ENCODE measurements at places on chromosomes 7 and 10.
A peak's percentile ranks its signal among the peaks of the same experiment; 100 is the strongest.

DNA sequence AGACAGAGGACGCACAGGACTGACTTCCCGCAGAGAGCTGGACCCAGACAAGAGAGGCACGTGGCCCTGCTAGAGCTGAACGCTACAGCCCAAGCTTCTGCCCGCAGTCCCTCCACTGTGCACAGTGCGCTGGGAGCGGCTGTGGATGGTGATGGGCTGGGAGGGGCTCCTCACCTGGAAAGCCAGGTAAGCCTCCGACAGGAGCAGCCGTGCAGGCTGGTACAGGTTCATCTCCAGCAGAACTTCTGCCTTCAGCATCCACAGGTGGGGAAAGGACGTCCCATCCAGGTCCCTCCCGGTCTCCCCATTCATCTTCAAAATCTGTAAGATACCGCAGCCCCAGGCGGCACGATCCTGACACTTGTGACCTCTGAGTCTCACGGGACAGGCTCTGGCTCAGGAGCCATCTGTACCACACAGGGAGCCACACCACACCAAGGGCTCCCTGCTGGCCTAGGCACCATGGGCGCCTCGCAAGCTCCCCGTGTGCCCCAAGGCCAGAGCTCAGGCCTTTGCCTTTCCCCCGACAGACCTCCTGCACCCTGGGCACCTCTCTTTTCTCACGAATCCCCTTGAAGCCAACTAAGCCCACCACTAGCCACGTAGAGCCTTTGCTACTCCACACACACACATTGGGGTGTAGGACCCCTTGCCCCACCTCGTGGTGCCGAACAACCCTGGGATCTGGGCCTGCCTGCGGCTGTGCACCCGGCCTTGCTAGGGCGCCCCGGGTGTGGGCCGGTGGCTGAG lies 76.3 kb downstream of the CFAP46 start:
- DNase-seq, result no peak

DNA sequence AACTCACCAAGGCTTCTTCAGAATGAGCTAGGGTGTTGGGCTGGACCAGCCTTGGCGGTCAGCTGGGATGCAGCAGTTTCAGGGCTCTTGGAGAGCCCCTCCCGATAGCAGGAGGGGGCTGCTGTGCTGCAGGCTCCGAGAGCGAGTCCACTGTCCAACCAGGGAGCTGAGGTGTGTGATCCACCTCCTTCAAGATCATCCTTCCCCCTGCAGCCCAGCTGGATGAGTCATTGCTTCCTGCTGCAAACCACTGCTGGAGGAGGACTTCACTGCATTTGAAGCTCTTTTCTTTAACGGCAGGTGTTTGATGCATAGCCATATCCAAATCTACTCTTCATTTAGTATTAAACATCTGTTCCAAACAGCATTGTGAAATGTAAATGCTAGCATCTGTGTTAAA lies 54.2 kb upstream of the EBF3 start:
- no peak for DNase-seq

- no peak for DNase-seq
Observed at GRCh38 chr10:16843252-16843870, 26.1 kb upstream of the RSU1 start.

- no peak for DNase-seq
Observed at GRCh38 chr7:98228801-98229200, 17.6 kb downstream of the BHLHA15 start.

GRCh38 chr7:108327353-108327752 lies 128.9 kb downstream of the NRCAM start:
- DNase-seq, result no peak

DNA sequence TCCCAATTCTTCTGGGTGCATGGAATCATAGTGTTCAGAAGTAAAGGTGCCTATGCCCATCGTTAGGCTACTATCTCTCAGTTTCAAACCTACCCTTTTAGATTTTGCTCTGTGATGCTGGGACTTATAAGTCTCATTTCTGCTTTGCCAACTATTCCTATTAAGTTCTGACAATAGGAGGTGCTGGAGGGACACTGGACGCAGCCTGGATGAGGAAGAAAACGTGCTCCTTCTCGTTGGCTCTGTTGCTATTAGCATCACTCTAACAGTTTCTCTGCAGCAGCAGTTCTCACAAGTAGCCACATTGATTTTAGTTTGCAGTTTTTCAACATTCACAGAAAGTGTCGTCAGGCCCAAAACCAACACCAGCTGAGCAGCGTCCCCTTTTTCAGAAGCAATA lies 72.4 kb downstream of the ABCC2 start:
- no peak for DNase-seq

DNA sequence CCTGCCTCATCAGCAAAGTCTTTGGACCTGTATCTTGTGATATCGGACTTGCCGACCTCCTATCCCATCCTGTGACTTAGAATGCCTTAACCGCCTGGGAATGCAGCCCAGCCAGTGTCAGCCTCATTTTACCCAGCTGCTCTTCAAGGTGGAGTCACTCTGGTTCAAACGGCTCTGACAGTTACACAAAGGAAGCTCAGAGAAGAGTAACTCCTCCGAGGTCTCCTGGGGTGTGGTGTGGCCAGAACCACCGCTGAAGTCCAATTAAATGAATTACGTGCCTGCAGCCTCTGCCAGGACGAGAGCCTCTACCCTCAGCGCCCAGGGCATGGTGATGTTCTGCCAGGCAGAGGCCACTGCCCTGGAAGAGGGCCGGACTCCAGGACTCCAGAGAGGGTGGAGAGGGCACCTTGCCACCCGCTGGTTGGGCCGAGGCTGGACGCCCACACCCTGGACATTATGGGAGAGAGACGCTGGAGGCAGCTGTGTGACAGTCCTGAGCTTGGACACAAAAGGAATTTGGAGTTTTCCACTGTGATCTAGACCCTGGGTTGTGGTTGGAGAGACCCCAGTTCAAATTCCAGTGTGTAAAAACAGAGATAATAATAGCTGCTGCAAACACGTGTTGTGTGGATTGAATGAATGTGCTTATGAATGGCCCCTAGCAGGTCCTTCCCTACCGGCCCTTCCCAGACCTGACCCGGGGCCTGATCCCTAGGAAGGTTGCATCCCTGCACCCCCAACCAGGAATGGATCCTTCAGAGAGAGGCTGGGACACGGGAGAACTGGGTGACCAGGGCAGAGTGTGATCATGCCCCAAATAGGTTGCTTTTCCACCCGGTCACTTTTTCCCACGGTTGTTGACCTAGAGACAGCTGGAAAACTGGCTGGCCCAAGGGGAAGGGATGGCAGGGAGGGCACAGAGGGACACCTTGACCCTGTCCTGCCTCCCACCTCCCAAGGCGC lies 37.8 kb upstream of the FZD9 start:
- DNase-seq, result no peak

DNA sequence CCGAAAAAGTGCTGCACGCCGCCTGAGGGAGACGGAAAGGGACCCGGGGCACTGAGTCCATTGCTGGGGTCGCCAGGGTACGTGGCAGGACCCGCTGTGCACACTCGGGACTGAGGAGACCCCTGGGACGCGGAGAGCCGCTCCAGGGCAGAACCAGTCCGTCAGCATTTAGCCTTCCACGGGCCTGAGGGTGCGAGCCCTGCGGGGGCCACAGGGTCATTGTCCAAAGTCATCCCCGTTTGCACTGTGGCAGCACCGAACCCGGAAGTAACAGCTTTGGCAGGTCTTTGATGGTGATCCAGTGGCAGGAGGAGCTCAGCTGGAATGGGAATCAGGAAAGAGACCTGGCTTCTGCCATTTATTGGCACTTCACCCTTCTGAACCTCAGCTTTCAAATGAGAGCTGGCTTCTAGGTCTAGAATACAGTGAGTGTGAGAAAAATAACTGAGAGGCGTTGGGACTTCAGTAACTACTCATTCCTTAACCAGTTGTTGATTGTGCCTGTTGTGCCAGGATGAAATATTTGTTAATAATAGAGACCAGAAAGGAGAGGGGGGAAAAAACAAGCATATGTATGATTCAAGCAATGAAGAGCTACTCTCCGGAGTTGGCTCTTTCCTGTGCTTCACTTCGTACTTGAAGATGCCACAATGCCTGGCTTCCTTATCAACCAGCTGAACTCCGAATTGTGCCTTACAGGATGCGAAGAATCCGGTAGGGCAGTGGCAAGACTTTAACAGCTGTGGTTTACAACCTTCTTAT lies 811 bp upstream of the ARHGAP12 start:
- DNase-seq, result no peak

DNA sequence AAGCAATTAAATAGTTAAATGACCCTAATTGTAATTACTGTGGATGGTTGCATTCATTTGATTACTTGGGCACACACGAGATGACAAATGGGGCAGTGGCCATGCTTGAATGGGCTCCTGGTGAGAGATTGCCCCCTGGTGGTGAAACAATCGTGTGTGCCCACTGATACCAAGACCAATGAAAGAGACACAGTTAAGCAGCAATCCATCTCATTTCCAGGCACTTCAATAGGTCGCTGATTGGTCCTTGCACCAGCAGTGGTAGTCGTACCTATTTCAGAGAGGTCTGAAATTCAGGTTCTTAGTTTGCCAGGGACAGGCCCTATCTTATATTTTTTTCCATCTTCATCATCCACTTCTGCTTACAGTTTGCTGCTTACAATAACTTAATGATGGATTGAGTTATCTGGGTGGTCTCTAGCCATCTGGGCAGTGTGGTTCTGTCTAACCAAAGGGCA lies 8.3 kb downstream of the PCBD1 start:
- peak; percentile 57 for DNase-seq

- DNase-seq, result no peak
Observed at GRCh38 chr7:26538216-26538615, 246.6 kb downstream of the SNX10 start.

DNA sequence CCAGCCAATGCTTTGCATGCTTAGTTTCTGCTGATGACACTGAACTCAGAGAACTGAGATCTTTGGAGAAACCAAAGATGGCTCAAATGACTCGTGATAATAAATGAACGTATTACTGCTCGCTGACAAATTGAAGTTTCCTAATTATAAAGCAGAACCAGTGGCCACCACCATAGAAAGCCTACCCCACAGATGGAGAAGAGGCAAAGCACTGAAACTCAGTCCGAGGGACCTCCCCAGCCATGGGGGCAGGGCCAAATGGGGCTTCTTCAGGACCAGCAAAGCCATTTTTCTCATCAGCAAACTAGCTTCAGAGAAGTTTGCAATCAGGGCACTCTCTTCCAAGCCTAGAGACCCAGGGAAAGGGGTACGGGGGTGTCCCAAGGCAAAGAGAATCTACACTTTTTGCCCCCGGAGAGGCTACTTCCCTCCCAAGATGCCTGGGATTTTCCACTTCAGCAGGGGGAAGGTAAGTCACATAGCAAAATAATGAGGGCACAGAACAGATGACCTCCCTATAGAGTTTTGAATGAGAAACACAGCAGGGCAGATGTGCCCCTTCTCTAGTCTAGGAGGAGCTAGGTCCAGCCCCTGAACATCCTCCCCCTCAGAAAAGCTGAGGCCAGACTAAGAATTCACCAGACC lies 4.3 kb upstream of the IL6 start:
- no peak for DNase-seq

DNA sequence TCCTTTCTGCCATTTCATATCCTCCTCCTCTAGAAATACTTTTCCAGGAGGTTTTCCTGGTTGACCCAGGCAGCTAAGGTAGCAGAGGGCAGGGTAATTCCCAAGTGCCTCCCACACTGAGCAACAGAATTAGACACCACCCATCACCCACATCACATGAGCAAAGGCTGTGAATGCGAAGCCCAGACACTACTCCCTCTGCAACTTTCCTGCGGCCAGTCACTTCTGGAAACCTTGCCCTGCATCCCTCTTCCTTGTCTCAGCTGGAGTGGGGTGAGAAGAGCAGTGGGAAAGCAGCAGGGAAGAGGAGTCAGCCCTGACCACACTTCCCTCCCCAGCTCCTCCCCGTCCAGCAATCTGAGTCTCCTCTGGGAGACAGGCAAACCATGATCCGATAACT lies 15.2 kb downstream of the TMEM176B start:
- DNase-seq, result no peak

GRCh38 chr10:66167816-66168215 lies 758.0 kb upstream of the LRRTM3 start:
- DNase-seq, result no peak

- DNase-seq, result no peak
Observed at GRCh38 chr10:124194199-124194824, 100.9 kb upstream of the CHST15 start.

DNA sequence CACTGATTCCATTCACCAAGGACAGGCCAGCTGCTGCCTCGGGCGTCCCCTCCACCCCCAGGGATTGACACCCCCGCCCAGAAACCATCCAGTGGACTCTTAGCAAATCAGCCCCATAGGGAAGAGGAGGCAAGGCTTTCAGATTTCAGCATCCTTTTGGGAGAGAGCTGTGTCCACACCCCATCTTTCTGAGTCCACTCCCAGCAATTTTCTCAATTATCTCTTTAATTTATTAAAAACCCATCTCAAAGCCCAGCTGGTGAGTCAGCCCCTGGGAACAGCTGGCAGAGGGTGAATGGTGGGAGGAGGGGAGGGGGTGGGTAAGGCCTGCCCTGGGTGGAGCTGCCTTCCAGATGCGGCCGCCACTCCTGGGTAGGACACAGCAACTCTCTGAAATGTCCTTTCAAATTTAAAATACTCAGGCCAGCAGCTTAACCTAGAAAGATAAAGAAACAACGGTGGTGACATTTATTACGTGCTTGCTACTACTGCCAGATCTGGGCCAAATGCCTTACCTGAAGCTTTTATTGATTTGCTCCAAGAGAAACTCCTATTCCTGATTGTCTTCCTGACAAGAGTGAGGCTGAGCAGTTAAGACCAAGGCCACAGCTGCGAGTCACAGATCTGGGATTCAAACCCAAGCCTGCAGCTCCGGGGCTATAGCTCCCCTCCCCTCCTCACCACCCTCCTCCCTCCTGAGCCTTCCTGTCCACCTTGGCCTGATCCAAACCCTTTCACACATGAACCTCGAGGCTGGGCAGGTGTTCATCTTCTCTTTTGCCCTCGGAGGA lies 120.4 kb downstream of the RGS10 start:
- no peak for DNase-seq

- no peak for DNase-seq
Observed at GRCh38 chr7:54841772-54842697, 83.0 kb upstream of the SEC61G start.

- no peak for DNase-seq
Observed at GRCh38 chr10:62903828-62904227, 87.7 kb upstream of the EGR2 start.

GRCh38 chr10:123869020-123869414 lies 22.6 kb downstream of the CPXM2 start:
- DNase-seq, result no peak

DNA sequence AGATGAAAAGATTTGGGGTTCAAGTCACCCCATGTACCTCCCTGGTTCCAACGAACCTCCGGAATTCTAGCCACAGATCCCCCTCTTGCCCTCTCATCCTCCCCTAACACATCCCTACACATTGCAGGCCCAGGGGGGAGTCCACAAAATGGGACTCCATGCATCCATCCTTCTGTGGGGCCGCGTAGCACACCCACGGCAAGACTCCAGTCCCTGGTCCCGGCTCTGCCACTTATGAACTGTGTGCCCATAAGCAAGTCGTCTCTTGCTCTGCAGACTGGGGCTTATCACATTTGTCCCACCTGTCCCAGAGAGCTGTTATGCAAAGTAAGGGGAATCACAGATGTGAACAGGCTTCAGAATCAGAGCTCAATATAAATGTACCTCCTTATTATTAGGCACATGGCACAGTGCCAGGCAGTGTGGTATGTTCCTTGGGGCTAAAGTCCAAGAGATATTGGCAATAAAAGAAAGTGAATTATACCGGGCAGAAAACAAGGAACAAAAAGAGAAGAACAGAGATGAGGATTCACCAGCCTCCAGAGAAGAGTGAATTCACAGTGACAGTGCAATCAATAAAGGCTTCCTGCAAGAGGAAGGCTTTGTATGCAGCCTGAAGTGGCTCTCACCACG lies 73.9 kb downstream of the KCNMA1 start:
- DNase-seq, result no peak

Data from activated T-helper 1 cell treated with anti-CD3 and anti-CD28 coated beads, Interleukin-2, amount 50 U/mL, for 16 hours (primary cell).